CD4-positive, alpha-beta memory T cell (primary cell): ENCODE measurements at places on chromosomes 13 and 19.

- H3K36me3 ChIP-seq, result no peaks in the 10 kb centered on the region
- H3K4me1 ChIP-seq, result no peaks in the 10 kb centered on the region
- no peaks in the 10 kb centered on the region for H3K27me3 ChIP-seq
- no peak for DNase-seq
Observed at GRCh38 chr19:34645551-34645950, 31.4 kb downstream of the SCGB2B2 start.

GRCh38 chr19:12695096-12695495, 1.3 kb downstream of the FBXW9 start:
- H3K27ac ChIP-seq, result no peak overlapping the region
- DNase-seq, result no peak
- H3K27me3 ChIP-seq, result no peaks in the 10 kb centered on the region

GRCh38 chr19:5705552-5705951, 14.4 kb downstream of the LONP1 start:
- DNase-seq, result no peak
- H3K27ac ChIP-seq, result no peak overlapping the region
- H3K27me3 ChIP-seq, result no peaks in the 10 kb centered on the region
- H3K4me3 ChIP-seq, result no peak overlapping the region
- H3K4me1 ChIP-seq, result no peaks in the 10 kb centered on the region

- no peaks in the 10 kb centered on the region for H3K27me3 ChIP-seq
- no peaks in the 10 kb centered on the region for H3K4me1 ChIP-seq
- H3K36me3 ChIP-seq, result no peaks in the 10 kb centered on the region
- no peak overlapping the region for H3K27ac ChIP-seq
- DNase-seq, result no peak
Observed at GRCh38 chr19:3612901-3613741, 6.4 kb upstream of the TBXA2R start.

- H3K27me3 ChIP-seq, result no peaks in the 10 kb centered on the region
- no peak overlapping the region for H3K27ac ChIP-seq
- H3K36me3 ChIP-seq, result no peaks in the 10 kb centered on the region
- H3K4me3 ChIP-seq, result no peak overlapping the region
- no peaks in the 10 kb centered on the region for H3K4me1 ChIP-seq
Observed at GRCh38 chr13:23160638-23161480, 19.9 kb upstream of the SGCG start.

DNA sequence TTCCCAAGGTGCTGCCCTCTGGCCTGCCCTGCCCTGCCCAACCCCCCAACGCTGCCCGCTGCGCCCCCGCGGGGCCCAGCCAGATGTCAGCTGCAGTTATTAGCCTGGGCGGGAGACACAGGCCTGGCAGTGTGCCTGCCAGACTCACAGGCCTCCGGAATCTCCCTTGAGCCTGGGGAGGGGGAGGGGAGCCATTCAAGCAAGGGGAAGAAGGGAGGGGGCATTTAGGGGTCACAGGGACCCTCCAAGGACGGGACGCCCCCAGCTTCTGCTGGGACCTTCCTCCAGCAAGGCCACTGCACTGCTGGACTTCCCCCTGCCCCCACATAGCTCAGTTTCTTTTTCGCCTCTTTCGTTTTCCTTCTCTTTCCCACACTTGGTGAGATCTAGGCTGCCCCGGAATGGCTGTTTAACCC, 2.6 kb upstream of the JUNB start:
- no peaks in the 10 kb centered on the region for H3K27me3 ChIP-seq
- peaks cover 56% of the 10 kb centered on the region for H3K4me1 ChIP-seq
- peak; percentile 46 for DNase-seq
- no peak overlapping the region for H3K4me3 ChIP-seq
- H3K36me3 ChIP-seq, result no peaks in the 10 kb centered on the region
